Stimulated activated CD4-positive, alpha-beta T cell treated with anti-CD3 and anti-CD28 coated beads, Interleukin-4, amount 100 ng/mL, for 48 hours (primary cell): ENCODE measurements at places on chromosomes 16 and 17.

DNA sequence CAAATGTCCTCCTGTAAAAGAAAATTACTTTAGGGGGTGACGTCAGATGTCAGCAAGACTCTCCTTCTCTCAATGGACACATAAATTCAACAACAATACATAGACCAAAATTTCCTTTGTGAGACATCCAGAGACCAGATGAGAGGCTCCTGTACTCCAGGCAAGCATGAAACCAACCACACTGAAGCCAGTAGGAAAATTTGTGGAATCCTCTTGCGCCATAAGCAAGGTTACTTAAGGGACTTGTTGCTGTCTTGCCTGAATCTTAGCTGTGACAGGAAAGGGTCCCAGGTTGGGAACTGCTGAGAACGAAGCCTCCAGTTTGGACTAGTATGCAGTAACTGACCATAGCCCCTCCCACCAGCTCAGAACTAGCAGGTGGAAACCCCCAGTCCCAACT lies 56.0 kb downstream of the CEP112 start:
- no peak for DNase-seq

- DNase-seq = no peak
These were observed 106.7 kb downstream of the CMIP start for GRCh38 chr16:81551151-81551808.

DNA sequence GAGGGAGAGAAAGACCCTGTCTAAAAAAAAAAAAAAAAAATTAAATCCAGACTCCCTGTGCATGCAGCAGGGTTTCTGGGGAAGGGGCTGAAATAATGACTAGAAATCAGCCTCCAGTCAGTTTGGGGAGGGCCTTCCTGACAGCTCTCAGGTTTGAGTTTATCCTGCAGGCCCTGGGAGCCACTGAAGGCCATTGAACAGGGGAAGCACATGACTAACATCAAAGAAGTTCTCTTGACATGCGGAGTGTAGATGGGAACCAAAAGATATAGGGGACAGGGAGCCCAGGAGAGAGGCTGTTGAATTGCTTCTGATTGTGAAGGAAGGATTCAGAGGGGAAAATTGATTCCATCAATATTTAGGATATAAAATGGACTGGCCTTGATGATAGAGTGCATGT lies 2.8 kb upstream of the RABEP2 start:
- no peak for DNase-seq

GRCh38 chr16:5928476-5929065 lies 831.0 kb upstream of the EEF2KMT start:
- no peak for DNase-seq

DNA sequence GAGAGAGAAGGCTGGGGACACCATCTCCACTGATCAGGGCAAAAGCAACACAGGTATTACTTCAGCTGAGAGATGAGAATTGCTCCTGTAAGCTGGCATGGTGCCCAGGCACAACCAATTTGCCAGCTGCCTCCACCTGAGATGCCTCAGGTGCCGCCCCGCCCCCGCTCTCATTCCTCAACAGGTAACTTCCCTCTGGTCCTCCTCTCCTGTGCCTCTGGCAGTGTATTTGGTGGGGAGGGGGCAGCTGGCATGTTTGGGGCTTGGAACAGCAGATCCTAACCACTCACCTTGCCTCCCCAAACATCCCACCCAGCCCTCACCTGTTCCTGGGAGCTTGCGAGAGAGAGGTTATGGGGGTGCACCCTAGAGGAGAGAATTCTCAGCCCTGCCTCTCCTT lies 2.9 kb upstream of the SRCIN1 start:
- DNase-seq = no peak

DNA sequence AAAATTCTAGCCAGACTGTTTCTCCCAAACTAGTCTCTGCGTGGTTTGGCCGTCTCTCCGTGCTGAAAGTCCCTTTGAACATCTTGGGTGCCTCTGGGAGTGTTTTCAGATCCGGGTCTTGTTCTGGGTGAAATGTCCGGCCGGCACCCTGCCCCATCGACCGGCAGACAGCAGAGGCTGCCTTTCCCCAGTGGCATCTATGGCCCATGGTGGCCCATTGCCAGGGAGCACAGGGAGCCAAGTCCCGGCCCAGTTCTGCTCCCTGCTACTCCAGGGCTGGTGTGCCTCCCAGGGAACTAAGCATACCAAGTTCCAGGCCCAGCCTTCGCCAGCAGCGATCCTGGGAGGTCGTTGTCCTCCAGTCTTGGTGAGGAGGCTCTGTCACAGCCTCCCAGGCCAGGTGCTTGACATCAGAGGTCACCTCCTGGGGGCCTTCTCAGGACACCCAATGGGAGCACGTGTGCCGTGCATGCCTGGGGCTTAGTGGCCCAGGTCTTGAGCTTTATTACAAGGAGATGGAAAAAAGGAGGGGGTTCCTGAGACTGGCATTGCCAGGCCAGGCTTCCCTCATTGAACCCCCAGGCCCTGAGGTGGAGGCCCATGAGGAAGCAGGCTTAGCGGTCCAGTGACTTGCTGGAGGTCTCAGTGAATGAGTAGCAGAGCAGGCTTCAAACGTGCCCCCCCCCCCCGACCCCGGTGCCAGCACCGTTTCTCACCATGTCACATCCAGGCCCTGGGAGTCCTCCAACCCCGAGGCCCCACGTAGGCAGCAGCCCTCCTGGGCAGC lies 54.0 kb downstream of the PGS1 start:
- no peak for DNase-seq

DNA sequence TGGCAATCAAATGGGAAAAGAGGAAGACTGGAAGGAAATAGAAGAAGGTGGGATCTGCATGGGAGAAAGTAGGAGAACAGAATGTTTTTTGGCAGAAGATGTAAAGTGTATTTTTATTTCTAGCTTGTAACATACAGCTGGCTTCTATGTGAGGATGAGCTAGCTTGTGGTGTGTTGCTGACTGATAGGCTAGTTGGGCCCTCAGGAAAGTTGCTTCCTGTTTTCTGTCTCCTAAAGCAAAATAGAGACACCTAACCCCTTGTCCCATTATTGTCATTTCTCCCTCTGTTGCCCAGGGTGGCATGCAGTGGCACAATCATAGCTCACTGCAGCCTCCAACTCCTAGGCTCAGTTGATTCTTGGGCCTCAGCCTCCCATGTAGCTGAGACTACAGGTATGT lies 15.9 kb downstream of the TNRC6A start:
- DNase-seq = no peak

DNA sequence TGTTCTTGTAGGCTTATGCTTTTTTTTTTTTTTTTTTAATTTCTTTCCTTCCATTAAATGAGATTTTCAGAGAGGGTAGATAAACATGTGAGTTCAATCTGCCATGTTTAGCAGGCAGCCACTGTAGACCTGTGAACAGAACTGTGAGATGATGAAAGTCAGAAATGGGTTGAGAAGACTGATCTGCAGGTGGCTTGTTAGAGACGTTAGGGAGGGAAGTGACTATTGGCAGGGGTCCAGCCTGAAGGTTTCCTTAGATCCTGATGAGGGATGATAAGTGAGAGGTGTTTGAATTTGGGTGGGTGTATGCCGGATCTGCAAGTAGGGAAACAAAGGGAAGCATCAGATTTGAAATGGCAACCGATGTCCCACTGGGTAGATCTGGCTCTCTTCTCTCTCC lies 157.8 kb downstream of the HS3ST3B1 start:
- DNase-seq = no peak

- no peak for DNase-seq
These were observed 115.0 kb downstream of the SPACA3 start for GRCh38 chr17:33106525-33107165.

GRCh38 chr17:70114405-70114804 lies 39.4 kb downstream of the KCNJ16 start:
- DNase-seq = no peak

GRCh38 chr16:23185656-23186055 lies 3.1 kb downstream of the SCNN1G start:
- no peak for DNase-seq

DNA sequence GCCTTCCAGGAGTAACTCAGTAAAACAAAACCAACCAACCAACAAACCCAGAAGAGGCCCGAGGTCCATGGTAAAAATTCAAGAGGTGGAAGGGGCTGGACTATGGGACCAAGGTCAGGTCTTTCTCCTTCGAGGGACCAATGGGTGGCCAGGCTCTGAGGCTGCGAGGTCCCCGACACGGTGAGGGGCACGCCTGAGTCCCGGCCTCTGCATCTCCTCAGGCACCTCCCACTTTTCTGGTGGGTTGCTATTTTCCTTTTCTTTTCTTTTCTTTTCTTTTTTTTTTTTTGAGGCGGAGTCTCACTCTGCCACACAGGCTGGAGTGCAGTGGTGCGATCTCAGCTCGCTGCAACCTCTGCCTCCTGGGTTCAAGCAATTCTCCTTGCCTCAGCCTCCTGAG lies 18.0 kb downstream of the CD7 start:
- DNase-seq = no peak

DNA sequence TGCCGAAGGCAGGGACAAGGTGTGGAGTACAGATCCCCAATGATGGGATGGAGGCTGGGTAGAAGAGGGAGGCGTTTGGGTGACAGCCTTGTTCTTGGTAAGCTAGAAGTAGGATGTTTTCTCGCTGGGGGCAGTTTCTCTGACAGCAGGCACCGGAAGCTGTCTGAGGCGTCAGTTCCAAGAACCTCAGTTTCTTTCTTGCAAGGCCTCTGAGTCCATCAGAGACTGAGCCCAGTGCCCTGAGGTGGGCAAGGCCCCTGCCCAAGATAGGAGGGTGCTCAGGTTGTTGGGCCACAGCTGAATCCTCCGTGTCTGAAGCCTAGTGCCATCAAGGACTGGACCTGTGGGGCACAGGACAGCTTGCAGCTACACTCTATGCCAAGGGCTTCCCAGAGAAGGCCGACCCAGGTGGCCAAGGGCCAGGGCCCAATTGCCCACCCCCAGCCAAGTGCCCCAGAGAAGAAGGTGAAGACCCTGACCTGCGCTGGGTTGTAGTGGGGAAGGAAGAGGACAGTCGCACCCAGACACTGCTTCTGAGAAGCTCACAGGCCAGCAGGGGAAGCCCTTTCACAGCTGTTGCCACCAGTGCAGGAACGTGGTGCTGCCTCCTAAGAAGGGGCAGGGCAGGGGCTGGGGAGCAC lies 13.1 kb downstream of the CYB5D2 start:
- no peak for DNase-seq

DNA sequence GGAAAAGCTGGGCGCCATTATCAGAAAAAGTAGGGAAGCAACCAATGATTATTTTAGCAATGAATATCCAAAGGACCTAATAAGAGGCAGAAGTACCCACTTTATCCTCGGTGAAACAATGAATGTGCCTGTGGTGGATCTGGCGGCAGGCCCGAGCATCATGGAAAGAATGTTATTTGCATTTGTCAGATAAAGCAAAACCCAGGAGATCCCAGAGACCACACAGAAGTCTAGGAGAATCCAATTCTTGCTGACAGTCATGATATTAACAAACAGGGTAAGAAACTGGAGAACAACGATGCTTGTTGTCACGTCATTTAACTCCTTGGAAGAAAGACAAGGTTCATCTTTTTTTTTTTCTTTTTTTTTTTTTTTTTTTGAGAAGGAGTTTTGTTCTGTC lies 12.0 kb upstream of the TNRC6A start:
- DNase-seq = no peak

DNA sequence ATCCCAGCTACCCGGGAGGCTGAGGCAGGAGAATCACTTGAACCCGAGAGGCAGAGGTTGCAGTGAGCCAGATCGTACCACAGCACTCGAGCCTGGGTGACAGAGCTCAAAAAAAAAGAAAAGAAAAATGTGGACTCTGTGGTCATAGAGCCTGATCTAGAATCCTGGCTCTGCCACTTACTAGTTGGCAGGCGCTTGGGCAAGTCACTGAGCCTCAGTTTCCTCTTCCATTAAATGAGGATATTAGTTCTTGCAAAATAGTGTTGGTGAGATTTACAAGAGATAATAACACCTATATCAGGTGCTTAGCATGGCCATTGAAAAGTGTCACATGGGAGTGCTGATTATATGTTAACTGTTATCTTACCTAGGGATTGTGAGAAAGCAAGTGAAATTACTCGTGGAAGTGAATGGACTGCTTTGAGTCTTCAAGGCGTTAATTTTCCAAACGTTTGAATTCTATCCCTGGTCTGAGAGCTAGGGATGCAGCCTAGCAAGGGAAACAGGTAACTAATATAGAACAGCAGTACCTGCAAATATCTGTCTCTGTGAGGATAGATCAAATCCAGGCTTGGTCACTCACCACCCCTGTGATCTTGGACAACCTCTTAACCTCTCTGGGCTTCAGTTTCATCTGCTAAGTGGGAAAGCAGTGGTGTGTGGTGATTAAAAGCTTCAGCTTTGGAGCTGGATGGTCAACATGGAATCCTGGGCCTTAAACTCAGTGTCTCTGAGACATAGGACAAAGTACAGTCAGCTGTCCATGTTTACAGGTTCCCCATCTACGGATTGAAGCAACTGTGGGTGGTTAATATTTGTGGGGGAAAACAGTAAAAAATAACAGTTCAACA lies 953 bp upstream of the NSMCE1 start:
- DNase-seq = no peak

- no peak for DNase-seq
These were observed 791.3 kb upstream of the SOX9 start for GRCh38 chr17:71329310-71330098.

DNA sequence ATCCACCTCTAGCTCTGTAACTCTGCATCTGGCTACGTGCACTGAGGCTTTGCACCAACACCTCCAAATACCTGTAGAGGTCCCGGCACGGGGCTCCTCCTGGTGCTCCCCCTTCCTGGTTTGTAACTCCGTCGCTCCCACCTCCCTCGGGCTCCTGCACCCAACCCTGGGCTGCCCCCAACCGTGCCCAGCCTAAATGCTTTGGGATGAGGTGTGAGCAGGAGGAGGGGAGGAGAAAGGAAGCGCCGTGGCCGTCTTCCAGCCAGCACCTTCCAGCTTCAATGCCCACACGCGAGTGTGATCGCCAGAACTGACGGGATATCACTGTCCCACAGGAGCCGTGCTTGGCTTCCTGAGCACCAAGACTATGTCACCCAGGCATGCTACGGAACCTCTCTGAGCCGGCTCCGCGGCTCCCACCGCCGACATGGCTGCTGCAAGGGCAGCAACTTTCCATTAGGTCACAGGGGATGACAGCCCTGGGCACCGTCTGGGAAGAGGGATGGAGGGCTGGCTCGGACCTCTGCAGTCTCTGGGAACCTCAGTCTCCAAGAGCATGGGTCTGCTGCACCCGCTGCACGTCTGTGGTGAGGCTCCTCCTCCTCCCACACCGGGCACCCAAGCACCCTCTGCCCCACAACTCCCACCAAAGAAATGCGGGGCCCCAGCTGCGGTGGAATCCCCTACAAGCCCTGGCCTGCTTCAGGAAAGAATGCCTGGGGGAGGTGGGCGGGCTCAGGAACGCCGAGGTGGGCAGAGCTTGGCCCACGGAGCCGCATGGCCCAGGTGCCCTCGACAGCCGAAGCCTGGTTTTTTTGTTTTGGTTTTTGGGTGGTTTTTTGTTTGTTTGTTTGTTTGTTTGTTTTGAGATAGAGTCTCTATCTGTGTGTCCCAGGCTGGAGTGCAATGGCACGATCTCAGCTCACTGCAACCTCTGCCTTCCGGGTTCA lies 6.4 kb upstream of the SLC38A10 start:
- DNase-seq = no peak

GRCh38 chr17:9205520-9206409 lies 184.5 kb downstream of the NTN1 start:
- DNase-seq = no peak
